ENCODE measurements at places on chromosomes 4 and X.

DNA sequence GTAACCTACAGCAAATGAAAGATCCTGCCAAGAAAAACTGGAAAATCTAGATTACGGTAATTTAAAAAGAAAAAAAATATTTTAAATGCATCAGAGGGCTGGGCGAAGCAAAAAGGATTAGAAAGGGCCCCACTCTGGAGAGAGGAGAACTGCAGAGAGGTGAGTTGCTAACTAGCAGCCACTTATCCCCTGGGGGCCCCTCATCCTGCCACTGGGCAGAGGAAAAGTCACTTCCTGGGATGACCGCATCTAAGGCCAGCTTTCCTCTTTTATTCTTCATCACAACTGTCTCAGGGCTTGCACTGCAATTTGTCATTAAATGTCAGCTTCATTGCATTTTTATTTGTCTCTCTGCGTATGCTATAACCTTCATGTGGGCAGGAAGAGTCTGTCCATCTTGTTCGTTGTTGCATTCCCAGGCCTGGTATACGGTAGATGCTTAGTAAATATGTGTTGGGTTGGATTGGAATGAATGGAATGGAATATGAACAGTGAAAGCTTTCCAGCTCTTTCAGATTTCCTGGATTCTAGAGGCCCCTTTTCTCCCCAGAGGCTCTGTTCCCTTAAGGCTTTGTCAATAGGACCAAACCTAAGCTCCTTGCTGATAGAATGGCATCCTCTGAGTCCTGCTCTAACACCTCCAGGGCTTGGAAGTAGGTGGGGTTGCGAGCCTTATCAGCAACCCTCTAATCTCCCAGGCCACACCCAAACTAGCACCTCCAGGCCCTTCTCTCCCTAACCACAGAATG is 58.9 kb downstream of the TLR10 start:
- H3K4me1 ChIP-seq: peaks cover 13% of the 10 kb centered on the region
- peak overlapping the region; percentile 18 for H3K4me3 ChIP-seq
- no peak for DNase-seq
- no peak overlapping the region for H3K27ac ChIP-seq

- H3K27ac ChIP-seq: no peak overlapping the region
- H3K4me3 ChIP-seq: no peak overlapping the region
- H3K4me1 ChIP-seq: peaks cover 6% of the 10 kb centered on the region
- no peaks in the 10 kb centered on the region for H3K36me3 ChIP-seq
- DNase-seq: no peak
- no peaks in the 10 kb centered on the region for H3K27me3 ChIP-seq
These were observed 195.6 kb upstream of the KLF3 start for GRCh38 chr4:38468339-38468866.

DNA sequence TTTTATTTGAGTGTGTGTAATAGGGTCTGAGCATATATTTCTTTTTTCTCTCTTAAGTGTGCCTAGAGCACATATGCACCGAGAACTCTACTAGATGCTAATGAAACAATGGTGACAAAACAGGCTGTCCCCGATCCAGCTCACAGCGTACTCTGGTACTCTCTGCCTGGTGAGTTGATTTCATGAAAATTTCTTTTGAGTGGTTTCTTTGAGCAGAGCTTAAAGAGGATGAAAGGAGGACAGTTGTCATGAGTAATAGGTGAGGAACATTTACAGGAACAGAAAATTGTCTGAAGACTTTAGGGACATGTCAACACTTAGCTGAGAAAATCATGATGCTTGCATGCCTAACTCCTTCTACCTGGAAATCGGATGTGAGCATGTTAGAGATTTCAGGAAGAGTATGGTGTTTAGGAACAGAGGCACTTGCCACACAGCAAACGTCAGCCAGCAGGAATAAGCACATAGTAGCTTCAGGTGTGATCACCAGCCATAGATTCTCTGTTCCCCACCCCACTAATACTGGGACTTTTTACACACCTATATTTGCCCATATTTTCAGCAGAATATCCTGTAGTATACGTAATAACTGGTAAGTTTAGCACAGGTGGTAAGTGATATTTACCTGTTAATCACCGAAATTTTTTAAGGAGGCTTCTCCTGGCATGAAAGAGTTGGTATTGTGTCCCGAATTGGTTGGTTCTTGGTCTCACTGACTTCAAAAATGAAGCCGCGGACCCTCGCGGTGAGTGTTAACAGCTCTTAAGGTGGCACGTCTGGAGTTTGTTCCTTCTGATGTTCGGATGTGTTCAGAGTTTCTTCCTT is 111.1 kb downstream of the ZNF330 start:
- H3K4me1 ChIP-seq: no peaks in the 10 kb centered on the region
- no peaks in the 10 kb centered on the region for H3K36me3 ChIP-seq
- no peak overlapping the region for H3K27ac ChIP-seq
- H3K27me3 ChIP-seq: peaks cover 41% of the 10 kb centered on the region

DNA sequence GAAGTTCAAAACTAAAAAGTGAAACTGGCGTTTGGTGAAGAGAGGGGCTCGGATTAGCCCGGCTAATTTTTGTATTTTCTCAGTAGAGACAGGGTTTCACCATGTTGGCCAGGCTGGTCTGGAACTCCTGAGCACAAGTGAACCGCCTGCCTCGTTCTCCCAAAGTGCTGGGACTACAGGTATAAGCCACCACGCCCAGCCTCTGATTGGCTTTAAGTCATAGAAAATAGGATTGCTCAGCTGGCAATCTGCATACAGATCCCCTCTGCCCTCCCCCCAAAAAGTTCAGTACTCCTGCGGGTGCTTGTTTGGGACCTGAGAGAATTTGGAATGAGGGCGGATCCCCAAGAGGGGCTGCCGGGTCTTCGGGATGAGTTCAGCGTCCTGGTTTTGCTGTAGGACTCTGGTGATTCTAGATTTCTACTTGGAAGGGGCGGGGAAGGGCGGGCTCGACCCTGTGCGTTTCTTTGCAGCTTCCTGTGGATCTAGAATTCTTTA is 537 bp upstream of the PRKX start:
- H3K4me3 ChIP-seq: peak overlapping the region; percentile 75
- H3K27me3 ChIP-seq: no peaks in the 10 kb centered on the region
- H3K4me1 ChIP-seq: peaks cover 5% of the 10 kb centered on the region
- H3K36me3 ChIP-seq: peaks cover 20% of the 10 kb centered on the region

GRCh38 chrX:107659768-107660167 is 31.5 kb downstream of the PRPS1 start:
- no peak overlapping the region for H3K27ac ChIP-seq
- DNase-seq: no peak
- H3K27me3 ChIP-seq: no peaks in the 10 kb centered on the region
- H3K4me1 ChIP-seq: peaks cover 7% of the 10 kb centered on the region
- no peak overlapping the region for H3K4me3 ChIP-seq
- no peaks in the 10 kb centered on the region for H3K36me3 ChIP-seq

GRCh38 chr4:25076625-25077398 is 46.1 kb upstream of the LGI2 start:
- H3K27me3 ChIP-seq: peaks cover 3% of the 10 kb centered on the region
- no peak overlapping the region for H3K4me3 ChIP-seq
- no peaks in the 10 kb centered on the region for H3K4me1 ChIP-seq

GRCh38 chr4:20529691-20530090 is 170.6 kb upstream of the PACRGL start:
- H3K36me3 ChIP-seq: no peaks in the 10 kb centered on the region
- DNase-seq: no peak
- H3K4me1 ChIP-seq: no peaks in the 10 kb centered on the region

All from T-helper 2 cell treated with Interferon-gamma antibody and Interleukin-4, amounts not matched to agents 5 μg/mL and 100 μg/mL, for 36 hours (primary cell).